ENCODE measurements at places on chromosomes 1 and 21.

GRCh38 chr1:169110689-169111447 lies 4.4 kb downstream of the ATP1B1 start:
- no peak for DNase-seq

- DNase-seq, result no peak
These were observed 107.9 kb downstream of the RUNX1 start for GRCh38 chr21:34941162-34941561.

DNA sequence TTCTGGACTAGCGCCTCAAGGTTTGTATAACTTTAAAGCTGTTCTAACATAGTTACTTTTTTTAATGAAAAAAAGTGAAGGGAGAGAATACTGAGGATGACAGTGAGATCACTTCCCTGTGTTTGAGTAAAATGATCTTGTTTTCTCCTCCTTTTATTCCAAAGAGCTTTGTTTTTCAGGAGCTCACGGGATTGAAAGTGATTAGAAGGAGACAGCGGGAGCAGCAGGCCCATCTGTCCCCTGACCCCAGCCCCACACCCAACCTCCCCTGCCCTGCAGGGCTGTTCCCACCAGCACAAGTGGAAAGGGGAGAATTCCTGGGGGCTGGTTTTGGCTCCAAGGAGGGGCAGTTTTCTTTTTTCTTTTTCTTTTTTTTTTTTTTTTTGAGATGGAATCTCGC lies 2.1 kb upstream of the DNMT3L start:
- DNase-seq, result no peak

- no peak for DNase-seq
These were observed 86.2 kb downstream of the TTC3 start for GRCh38 chr21:37159053-37159776.

DNA sequence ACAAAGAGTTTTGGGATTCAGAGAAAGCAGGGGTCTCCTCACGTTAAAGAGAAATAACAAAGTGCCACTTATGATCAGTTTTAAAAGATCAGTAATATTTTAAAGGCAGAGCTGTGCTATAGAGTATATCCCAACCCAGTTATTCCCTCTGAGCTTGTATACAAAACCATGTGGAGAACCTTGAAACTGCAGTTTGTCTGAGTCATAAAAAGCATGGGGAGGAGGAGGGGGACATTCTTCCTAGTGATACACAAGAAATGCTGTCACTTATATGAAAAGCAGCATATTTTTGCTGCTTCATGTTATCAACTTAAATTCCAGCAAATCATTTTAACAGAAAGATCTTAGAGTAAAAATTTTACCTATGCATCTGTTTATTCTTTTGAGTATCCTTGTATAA lies 244.5 kb downstream of the GPR52 start:
- DNase-seq, result no peak

DNA sequence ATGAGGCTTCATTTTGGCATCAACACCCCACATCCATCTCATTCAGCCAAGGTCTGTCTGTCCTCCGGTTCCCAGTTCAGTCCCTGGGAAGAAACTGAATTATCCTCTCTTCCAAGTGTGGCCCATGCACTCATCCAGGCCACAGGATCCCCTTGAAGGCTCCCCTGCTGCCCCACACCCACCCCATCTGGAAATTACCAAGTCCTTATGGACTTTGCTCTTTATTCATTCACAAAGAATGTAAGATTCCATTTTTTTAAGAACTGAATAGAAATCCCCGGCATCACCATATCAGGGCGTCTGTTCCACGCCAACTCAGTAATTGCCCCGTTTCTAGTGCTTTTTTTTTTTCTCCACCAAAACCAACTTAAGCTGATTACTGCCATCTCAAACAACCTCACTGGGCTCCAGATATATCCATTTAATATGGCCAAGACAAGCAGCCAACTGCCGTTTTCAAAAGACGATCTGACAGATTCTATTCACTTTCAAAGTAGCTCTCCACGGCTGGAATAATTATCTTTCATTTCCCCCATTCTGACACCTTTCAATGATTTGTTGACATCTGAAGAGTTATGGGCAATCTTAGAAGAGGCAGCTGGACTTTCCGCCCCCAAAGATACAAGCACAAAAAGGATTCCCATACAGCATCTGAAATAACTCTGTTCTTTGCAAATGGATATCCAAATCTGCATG lies 55.9 kb downstream of the OLIG1 start:
- DNase-seq, result no peak

DNA sequence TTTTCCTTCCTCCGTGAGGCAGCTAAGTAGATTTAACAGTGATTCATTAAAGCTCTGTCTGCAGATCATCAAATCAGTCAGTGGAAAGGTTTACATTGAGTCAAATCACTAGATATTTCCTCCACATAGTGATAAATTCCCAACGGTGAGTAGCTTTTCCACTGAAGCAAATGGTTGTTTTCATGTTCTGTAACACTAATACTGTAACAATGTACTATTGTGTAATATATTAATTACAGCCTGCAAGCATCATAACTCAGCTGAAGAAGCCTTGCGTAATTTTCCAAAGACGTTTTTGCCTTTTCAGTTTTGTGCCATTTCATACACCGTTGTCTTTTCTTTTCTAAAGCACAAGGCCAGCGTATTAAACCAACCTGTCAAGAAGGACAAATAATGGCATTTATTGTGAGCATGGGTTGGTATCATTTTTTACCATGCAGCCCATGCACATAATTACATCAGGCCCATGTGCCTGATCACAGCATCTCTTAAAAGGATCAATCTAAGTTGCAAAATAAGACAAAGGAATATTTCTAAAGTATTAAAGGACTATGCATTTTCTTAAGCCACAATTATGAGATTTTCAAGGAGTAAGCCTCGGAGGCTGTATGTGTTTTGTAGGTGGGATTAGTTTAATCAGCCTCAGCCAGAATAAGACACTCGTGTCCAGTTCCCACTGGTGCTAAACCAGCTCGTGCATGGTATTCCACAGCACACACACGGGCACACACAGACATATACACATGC lies 16.7 kb upstream of the PDE9A start:
- DNase-seq, result no peak

DNA sequence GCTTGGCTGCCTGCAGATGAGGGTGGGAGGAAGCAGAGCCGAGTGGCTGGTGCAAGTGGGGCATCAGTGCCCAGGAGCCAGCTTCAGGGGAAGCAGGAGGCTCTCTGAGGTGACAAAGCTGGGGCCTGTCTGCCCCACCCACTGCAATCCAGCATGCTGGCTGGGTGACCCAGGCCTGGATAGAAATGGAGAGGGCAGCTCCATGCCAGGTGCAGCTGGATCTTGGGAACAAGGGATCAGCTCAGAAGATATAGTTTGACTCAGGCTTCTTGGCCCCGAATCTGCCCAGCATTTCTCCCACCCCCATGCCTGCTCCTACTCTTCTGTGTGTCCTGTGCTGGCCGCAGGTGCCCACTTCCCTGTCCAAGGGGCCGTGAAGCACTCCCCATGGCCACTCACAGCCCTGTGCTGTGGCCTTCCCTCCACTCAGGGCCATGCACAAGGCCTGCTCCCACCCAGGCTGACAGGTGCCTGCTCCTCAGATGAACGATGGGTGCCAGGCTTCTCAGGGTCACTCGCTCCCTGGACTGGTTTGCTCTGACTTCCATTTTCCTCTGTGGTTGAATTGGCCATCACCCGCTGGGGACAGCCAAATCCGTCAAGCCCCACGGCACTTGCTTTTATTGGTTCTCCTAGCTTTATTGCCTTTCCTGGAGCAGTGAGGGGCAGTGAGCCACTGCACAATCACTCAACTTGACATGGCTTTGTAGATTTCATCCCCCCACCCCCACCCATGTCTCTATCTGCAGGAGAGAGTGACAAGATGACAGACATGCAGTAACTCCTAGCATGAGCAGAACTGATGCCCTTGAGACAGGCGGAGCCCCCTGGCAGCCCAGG lies 174.8 kb upstream of the VAMP3 start:
- no peak for DNase-seq

- no peak for DNase-seq
These were observed 116.0 kb downstream of the ESRRG start for GRCh38 chr1:216607067-216607697.

DNA sequence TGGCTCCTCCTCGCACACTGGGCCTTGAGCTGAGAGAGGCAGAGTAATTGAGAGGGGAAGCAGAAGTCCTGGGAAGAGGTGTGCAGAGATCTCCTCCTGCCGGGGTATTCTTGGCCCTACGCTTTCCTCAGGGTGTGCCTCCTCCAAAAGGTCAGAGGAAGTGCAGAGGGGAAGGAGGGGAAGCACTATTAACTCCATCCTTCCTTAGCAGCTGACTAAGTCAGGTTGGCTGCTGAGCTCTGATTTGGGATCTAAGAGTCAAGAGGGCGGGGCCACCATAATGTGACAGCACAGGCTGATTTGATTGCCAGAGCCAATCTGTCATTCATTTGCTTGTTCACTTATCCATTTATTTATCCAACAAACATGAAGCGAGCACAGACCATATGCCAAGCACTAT lies 12.3 kb downstream of the ATP2B4 start:
- DNase-seq, result no peak

- DNase-seq, result no peak
These were observed 197.4 kb downstream of the HS2ST1 start for GRCh38 chr1:87111659-87112371.

- DNase-seq, result no peak
These were observed 44.1 kb upstream of the BCL10 start for GRCh38 chr1:85320371-85321131.

- no peak for DNase-seq
These were observed 6.8 kb upstream of the SLAMF9 start for GRCh38 chr1:159960721-159961381.

- DNase-seq, result no peak
These were observed 297.2 kb upstream of the PLXNA2 start for GRCh38 chr1:208541225-208541855.

- DNase-seq, result no peak
These were observed 17.9 kb upstream of the CENPF start for GRCh38 chr1:214584805-214585766.

DNA sequence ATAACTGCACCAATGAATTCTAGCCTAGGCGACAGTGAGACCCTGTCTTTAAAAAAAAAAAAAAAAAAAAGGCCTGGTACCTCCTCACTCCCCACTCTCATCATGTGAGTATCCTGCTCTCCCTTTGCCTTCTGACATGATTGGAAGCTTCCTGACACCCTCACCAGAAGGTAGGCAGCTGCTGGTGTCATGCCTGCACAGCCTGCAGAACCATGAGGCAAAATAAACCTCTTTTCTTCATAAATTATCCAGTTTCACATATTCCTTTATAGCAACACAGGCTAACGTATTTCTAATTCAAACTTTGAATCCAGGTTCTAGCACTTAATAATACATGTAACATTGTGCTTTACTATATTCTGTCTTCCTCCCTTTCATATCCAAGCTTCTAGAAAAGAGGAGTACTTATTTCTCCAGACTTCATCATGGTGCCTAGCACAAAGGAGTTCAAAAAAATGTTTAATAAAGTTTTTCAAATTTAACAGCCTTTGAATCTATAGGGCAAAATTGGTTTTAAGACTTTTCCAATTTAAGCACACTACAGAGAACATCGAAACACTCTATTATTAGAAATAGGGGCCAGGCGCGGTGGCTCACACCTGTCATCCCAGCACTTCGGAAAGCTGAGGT lies 5.6 kb downstream of the AHCTF1 start:
- no peak for DNase-seq

GRCh38 chr1:167434306-167434705 lies 84.0 kb downstream of the CD247 start:
- DNase-seq, result no peak

GRCh38 chr1:226722240-226722900 lies 16.7 kb downstream of the ITPKB start:
- no peak for DNase-seq

DNA sequence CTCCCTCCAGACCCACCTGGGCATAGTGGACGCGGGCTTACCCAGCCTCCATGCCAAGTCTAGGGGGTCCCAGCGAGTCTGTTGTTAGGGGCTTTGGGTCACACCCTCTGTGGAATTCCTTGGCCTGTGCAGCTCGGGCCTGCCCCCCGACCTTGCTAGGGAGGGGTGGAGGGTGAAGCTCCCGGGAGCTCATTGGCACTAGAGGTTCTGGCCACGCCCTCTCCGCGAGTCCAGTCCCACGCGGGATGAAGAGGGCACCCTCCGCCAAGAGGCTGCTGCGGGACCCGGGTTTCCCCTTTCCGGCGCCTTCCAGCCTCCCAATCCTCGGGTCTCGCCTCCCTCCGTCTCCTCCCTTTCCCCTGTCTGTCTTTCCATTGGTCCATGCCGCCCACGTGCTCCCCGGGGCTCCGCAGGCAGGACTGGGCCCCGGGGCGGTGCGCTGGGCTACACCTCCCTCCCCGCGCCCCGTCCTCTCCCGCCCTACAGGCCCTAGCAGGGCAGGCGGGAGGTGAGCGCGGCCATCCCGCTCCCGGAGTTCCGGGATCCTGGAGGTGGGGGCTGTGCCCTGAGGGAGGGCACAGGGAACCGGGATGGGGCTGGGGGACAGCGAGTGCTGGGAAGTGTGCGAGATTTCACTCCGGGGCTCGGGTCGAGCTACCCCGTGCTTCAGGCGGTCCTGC lies 3.5 kb downstream of the RUSC1 start:
- peak; percentile 81 for DNase-seq

DNA sequence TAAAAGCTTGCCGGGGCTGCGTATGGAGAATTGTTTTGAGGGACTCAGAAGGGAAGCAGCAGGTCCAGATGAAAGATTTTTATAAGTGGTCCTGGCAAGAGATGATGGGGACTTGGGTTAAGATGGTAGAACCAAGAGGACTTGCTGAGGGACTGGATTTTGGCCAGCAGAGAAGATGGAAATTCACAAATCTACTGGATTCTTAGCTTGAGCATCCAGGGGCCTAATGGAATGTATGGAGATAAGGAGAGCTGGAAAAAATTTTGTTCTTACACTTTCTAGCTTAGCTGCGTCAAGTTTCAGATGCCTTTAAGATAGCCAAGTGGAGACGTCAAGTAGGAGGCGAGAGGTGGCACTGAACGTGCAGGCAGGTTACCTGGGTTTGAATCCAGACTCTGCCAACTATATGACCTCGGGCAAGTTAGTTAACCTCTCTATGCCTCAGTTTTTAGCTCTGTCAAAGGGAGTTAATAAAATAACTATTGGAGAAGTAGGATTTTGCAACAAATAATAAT lies 3.4 kb upstream of the RBP7 start:
- DNase-seq, result no peak

GRCh38 chr1:203450479-203451149 lies 25.0 kb upstream of the PRELP start:
- DNase-seq, result no peak

GRCh38 chr1:41866285-41866684 lies 52.4 kb downstream of the HIVEP3 start:
- no peak for DNase-seq

DNA sequence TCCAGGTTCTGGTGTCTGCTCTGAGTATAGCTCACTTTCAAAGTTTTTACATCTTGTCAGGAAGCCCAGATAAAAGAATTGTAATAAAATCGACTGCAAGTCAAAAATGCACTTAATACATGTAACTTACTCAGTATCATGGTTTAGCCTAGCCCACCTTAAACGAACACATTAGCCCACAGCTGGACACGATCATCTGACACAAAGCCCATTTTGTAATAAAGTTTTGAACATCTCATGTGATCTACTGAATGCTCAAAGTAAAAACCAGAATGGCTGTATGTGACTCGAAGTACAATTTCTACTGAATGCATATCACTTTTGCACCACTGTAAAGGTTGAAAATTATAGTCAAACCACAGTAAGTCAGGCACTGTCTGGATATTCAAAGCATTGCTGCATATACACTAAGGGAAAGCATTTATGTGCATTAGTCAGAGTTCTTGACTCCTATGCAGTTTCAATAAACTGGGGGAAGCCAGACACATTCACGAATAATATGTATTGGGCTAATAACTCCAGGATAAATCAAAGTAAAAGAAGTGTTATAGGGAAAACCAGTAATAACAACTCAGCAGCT lies 12.2 kb upstream of the TDRD10 start:
- DNase-seq, result no peak
